Activated CD4-positive, alpha-beta memory T cell treated with anti-CD3 and anti-CD28 coated beads for 36 hours (primary cell): ENCODE measurements at places on chromosomes 12 and 14. TPM values are rescaled to one million over a fixed set of nuclear protein-coding genes. Genes with fewer than 3 reads are reported as not detected.

GRCh38 chr12:14393751-14394150, 28.3 kb downstream of the ATF7IP start:
- no peaks in the 10 kb centered on the region for H3K27me3 ChIP-seq
- peaks cover 44% of the 10 kb centered on the region for H3K36me3 ChIP-seq
- peak overlapping the region; percentile 93 for H3K27ac ChIP-seq
- DNase-seq = no peak
- peaks cover 80% of the 10 kb centered on the region for H3K4me1 ChIP-seq

Gene C14orf132
- 4.6 TPM for total RNA-seq

DNA sequence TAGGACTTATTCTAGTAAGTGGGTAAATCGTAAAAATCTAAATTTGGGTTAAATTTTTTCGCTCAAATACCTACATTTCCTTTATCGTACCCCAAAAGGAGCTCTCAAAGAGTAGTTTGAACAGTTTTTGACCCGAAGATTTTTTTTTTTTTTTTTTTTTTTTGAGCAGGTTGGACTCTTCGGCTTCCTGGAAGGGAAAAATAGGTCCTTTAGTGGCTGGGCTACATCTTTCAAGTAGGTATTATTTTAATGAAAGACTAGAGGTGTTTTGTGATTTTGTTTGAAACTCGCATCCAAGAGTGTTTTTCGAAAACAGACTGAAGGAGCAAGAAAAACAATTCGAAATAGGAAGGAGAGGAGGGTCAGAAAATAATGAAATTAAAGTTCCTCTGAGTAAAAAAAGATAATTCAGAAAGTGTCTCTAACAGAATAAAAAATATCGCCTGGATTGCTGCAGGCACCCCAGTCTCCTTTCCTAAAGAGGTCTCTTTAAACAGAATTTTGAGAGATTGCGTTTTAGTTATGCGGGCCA, 6.0 kb downstream of the CDKN1B start:
- peaks cover 38% of the 10 kb centered on the region for H3K4me1 ChIP-seq
- peak overlapping the region; percentile 98 for H3K27ac ChIP-seq
- H3K4me3 ChIP-seq = peak overlapping the region; percentile 89
- H3K36me3 ChIP-seq = peaks cover 76% of the 10 kb centered on the region

GRCh38 chr14:101009531-101009930, 106.0 kb upstream of the RTL1 start:
- peaks cover 22% of the 10 kb centered on the region for H3K27me3 ChIP-seq
- DNase-seq = no peak
- no peaks in the 10 kb centered on the region for H3K36me3 ChIP-seq
- no peaks in the 10 kb centered on the region for H3K4me1 ChIP-seq
- no peak overlapping the region for H3K4me3 ChIP-seq

DNA sequence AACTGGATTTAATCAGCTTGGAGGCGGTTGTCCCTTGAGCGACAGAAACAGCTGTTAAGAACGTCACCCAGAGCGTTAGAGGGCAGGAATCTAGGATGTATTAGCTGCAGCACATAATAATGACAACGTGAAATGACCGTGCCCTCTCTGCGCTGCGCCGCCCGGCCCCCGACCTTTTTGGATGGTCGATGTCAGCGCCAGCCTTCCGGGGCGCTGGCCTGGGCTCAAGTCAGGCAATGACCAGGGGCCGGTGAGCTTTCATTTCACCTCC, 427 bp upstream of the TMEM120B start:
- peak overlapping the region; percentile 89 for H3K4me3 ChIP-seq
- H3K27me3 ChIP-seq = no peaks in the 10 kb centered on the region
- DNase-seq = peak; percentile 35
- H3K36me3 ChIP-seq = peaks cover 1% of the 10 kb centered on the region
- H3K27ac ChIP-seq = peak overlapping the region; percentile 59
- H3K4me1 ChIP-seq = peaks cover 16% of the 10 kb centered on the region

Gene GLIPR1L1
- total RNA-seq = not detected

Gene AP4S1
- total RNA-seq = 3.9 TPM

Gene GPR132
- total RNA-seq = 34.2 TPM

DNA sequence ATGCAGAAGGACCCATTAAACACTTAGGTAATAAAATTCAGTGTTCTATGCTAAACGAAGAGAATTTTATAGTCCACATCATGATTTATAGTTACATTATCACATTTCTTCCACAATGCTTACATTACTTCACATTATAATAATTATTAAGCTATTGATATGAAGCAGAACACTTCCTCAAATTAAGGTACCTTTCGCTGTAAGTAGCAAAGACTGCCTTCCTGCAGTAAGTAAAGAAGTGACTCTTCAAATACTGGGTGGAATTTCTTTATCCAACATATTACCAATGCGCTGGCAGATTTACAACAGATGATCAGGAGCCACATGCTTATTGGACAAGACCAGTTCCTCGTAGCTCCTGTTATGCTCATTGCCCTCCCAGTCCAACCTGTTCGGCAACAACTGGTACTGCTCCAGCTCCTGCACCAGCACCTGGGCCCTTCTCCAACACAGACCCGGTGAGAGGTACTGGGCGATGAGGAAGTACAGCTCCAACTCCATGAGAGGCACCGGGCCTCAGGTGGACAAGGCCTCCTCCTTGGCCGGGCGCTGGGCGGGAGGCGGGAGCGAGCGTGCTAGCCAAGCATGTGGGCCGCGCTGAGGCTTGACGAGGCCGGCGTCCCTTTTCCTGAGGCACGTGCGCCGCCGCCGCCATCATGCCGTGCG, 210.7 kb upstream of the ATP2B1 start:
- H3K4me1 ChIP-seq = peaks cover 5% of the 10 kb centered on the region
- no peaks in the 10 kb centered on the region for H3K27me3 ChIP-seq
- DNase-seq = no peak
- no peak overlapping the region for H3K27ac ChIP-seq
- no peak overlapping the region for H3K4me3 ChIP-seq

GRCh38 chr12:9391815-9392214, 183.6 kb upstream of the PZP start:
- H3K36me3 ChIP-seq = peaks cover 2% of the 10 kb centered on the region
- no peak overlapping the region for H3K4me3 ChIP-seq
- H3K27me3 ChIP-seq = no peaks in the 10 kb centered on the region
- no peak overlapping the region for H3K27ac ChIP-seq
- peaks cover 10% of the 10 kb centered on the region for H3K4me1 ChIP-seq

- peaks cover 5% of the 10 kb centered on the region for H3K36me3 ChIP-seq
- H3K27ac ChIP-seq = no peak overlapping the region
- no peak for DNase-seq
- H3K27me3 ChIP-seq = peaks cover 26% of the 10 kb centered on the region
These were observed 1.2 kb downstream of the NOVA1 start for GRCh38 chr14:26596543-26597061.

GRCh38 chr14:65348137-65348536, 64.4 kb upstream of the FUT8 start:
- H3K4me3 ChIP-seq = no peak overlapping the region
- H3K4me1 ChIP-seq = peaks cover 5% of the 10 kb centered on the region
- no peak overlapping the region for H3K27ac ChIP-seq
- DNase-seq = no peak
- no peaks in the 10 kb centered on the region for H3K27me3 ChIP-seq
- H3K36me3 ChIP-seq = no peaks in the 10 kb centered on the region

DNA sequence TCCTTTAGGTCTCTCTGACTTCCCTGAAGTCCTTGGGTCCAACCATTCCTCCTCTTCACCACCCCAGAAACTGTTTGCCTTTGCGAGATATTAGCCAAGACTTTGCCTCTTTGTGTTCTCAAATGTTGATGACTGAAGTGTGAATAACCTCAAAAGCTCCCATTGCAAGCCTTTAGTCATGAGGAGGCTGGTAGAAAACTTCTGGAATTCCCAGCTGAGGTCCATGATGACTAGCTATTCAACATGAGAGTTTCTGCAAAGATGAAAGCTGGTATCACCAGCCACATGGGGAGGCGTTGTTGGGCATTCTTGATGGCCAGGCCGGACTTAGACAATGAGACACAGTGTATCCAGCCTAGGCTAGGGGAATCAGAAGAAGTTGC, 111.7 kb downstream of the TBX5 start:
- no peaks in the 10 kb centered on the region for H3K4me1 ChIP-seq
- H3K4me3 ChIP-seq = no peak overlapping the region
- H3K27ac ChIP-seq = no peak overlapping the region
- no peak for DNase-seq

GRCh38 chr12:98983647-98984046, 338.6 kb downstream of the APAF1 start:
- no peak overlapping the region for H3K4me3 ChIP-seq
- H3K27ac ChIP-seq = no peak overlapping the region
- H3K36me3 ChIP-seq = no peaks in the 10 kb centered on the region

- H3K4me3 ChIP-seq = no peak overlapping the region
- no peaks in the 10 kb centered on the region for H3K4me1 ChIP-seq
- no peak for DNase-seq
- H3K27ac ChIP-seq = no peak overlapping the region
- H3K36me3 ChIP-seq = peaks cover 2% of the 10 kb centered on the region
- no peaks in the 10 kb centered on the region for H3K27me3 ChIP-seq
These were observed 14.3 kb upstream of the ATP23 start for GRCh38 chr12:57927086-57927485.

DNA sequence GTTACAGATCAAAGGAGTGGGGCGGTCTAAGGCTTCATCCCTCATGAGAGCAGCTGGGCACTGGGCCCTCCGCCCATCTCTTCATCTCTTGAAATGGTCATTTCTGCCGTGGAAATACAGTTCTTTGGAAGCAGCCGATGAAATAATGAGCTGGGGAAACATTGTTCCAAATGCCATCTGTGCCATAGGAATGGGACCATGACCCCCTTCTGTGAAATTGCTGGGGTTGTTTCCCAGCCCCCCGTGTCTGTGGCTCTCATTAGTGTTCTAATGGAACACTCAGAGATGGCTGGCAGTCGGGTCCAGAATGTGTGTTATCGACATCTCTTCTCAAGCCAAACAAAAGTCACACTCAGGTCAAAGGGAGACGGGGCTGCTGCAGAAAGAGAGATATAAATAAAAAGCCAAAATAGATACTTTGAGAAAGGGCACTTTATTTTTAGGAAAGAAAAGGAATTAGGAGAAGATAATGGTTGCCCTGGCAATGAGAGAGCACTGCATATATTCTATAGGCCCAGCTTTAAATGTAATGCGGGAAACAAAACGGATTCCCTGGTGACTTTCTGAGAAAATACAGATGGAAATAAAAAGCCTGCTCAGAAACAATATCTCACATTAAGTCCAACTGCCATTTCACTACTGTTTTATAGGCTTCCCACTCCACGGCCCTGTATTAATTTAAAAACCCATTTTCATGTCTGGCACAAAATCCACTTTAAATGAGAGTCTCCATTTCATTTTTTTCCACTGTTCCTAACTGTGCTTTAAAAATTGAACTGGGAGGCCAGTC, 107.1 kb downstream of the TTC8 start:
- DNase-seq = no peak
- no peak overlapping the region for H3K27ac ChIP-seq
- peaks cover 21% of the 10 kb centered on the region for H3K27me3 ChIP-seq

GRCh38 chr12:9668161-9669018, 1.1 kb upstream of the CLEC2D start:
- H3K4me3 ChIP-seq = peak overlapping the region; percentile 93
- no peaks in the 10 kb centered on the region for H3K27me3 ChIP-seq
- DNase-seq = no peak
- peaks cover 48% of the 10 kb centered on the region for H3K4me1 ChIP-seq
- H3K36me3 ChIP-seq = peaks cover 69% of the 10 kb centered on the region

Gene OR4E2
- total RNA-seq = not detected

DNA sequence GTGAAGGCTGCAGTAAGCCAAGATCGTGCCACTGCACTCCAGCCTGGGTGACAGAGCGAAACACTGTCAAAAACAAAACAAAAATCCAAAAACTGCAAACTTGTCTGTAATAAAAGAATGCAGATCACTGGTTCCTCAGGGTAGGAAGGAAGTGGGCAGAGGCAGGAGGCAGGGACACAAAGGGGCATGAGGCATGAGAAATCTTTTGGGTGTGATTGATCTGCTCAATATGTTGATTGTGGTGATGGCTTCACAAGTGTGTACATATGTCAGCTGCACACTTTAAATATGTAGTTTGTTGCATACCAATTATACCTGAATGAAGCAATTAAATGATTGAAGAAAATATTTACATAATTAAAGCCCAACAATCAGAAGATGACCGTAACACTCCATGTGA, 117.6 kb downstream of the CMAS start:
- peak; percentile 18 for DNase-seq
- H3K4me3 ChIP-seq = peak overlapping the region; percentile 14
- H3K36me3 ChIP-seq = no peaks in the 10 kb centered on the region

DNA sequence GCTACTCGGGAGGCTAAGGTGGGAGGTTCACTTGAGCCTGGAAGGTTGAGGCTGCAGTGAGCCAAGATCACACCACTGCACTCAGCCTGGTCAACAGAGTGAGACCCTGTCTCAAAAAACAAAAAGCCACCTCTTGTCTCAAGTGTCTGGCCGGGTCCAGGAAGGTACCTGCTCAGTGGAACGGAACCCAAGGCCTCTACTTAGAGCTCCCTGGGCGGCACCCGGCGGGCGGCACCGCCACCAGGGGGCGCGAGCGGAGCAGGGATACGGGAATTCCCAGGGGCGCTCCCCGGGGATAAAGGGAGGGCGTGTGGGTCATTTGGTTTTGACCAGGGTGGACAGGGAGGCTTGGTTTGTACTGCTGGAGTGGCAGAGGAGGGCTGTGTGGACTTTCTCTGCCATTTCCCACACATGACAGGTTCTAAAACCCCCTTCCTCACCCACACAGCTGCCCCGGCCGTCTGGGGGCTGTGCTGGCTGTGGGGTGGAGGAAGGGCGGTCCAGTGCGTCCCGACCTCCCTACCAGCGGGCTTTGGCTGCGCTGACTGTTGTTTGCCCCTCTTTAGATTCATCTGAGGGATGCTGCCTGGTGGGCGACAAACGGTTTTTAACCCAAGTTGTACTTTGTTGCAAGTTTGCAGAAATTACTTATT, 91.4 kb downstream of the SETD3 start:
- peak; percentile 41 for DNase-seq
- no peaks in the 10 kb centered on the region for H3K36me3 ChIP-seq
- H3K4me3 ChIP-seq = no peak overlapping the region
- peaks cover 4% of the 10 kb centered on the region for H3K27me3 ChIP-seq
- H3K27ac ChIP-seq = no peak overlapping the region

Gene NEUROD4
- total RNA-seq = not detected
